ENCODE measurements at places on chromosomes 3 and 15.

DNA sequence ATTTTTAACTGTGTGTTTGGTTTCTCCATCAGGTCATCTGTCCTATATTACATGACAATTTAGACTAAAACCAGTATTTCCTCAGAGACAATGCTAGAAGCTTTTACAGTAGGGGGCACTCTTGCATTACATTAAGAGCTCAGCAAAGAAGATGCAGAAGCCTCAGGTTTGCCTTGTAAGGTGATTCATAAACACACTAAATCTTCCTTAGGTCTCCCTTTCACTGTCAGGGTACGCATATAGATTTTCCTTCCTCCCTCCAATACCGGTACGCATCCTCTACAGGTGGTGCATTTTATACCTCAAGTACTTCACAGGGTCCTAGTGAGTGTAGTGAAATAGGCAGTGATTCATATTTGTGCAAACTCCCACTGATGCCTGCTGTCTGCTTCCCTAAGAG is 46.5 kb downstream of the CD86 start:
- peak; percentile 81 for DNase-seq
- H3K27ac ChIP-seq, result no peak overlapping the region
- H3K4me3 ChIP-seq, result no peak overlapping the region
- no peaks in the 10 kb centered on the region for H3K36me3 ChIP-seq
- H3K4me1 ChIP-seq, result no peaks in the 10 kb centered on the region
- no peaks in the 10 kb centered on the region for H3K27me3 ChIP-seq

DNA sequence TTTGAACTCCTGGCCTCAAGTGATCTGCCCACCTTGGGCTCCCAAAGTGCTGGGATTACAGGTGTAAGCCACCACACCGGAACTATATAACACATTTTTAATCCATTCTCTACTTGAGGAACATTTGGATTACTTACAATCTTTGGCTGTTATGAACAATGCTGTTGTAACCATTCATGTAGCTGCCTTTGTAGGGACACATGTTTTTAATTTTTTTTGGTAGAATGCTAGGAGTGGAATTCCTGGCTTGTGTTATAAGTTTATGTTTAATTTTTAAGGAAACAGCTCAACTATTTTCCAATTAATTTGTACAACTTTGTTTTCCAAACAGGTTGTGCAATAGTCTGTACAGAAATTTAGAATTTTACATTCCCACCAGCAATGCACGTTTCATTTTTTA is 51.7 kb downstream of the GPR149 start:
- no peaks in the 10 kb centered on the region for H3K4me1 ChIP-seq
- H3K36me3 ChIP-seq, result no peaks in the 10 kb centered on the region
- no peaks in the 10 kb centered on the region for H3K27me3 ChIP-seq
- no peak for DNase-seq
- H3K4me3 ChIP-seq, result no peak overlapping the region

GRCh38 chr3:7707187-7707586 is 794.4 kb upstream of the LMCD1 start:
- H3K27ac ChIP-seq, result no peak overlapping the region
- H3K27me3 ChIP-seq, result no peaks in the 10 kb centered on the region
- no peaks in the 10 kb centered on the region for H3K4me1 ChIP-seq
- H3K4me3 ChIP-seq, result no peak overlapping the region

DNA sequence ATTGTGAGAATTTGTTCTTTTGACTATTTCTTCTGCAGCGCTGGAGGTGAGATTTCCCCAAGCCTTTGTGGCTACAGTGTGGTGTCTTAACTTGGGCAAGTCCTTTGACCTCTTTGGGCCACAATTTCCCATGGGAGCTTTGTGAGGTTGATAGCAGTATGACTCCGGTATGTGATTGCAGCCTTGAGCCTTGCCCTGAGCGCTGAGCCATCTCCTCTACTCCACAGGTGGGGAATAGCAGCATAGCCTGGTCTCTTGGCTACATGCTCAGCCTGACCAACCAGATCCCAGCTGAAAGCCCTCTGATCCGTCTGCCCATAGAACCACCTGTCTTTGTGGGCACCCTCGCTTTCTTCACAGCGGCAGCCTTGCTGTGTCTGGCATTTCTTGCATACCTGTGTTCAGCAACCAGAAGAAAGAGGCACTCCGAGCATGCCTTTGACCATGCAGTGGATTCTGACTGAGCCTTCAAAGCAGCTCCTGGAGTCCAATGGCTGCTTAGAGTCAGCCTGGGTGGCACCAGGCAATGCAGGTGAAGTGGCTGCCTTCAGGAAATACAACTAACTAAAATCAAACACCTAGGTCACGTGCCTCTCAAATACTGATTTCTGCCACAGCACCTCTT is 30.0 kb upstream of the RPL14 start:
- H3K4me3 ChIP-seq, result no peak overlapping the region
- no peaks in the 10 kb centered on the region for H3K27me3 ChIP-seq
- DNase-seq, result no peak
- no peaks in the 10 kb centered on the region for H3K4me1 ChIP-seq

- no peak overlapping the region for H3K27ac ChIP-seq
- DNase-seq, result no peak
- H3K27me3 ChIP-seq, result no peaks in the 10 kb centered on the region
- no peak overlapping the region for H3K4me3 ChIP-seq
- H3K4me1 ChIP-seq, result no peaks in the 10 kb centered on the region
These were observed 27.3 kb upstream of the PRTG start for GRCh38 chr15:55770261-55770660.

DNA sequence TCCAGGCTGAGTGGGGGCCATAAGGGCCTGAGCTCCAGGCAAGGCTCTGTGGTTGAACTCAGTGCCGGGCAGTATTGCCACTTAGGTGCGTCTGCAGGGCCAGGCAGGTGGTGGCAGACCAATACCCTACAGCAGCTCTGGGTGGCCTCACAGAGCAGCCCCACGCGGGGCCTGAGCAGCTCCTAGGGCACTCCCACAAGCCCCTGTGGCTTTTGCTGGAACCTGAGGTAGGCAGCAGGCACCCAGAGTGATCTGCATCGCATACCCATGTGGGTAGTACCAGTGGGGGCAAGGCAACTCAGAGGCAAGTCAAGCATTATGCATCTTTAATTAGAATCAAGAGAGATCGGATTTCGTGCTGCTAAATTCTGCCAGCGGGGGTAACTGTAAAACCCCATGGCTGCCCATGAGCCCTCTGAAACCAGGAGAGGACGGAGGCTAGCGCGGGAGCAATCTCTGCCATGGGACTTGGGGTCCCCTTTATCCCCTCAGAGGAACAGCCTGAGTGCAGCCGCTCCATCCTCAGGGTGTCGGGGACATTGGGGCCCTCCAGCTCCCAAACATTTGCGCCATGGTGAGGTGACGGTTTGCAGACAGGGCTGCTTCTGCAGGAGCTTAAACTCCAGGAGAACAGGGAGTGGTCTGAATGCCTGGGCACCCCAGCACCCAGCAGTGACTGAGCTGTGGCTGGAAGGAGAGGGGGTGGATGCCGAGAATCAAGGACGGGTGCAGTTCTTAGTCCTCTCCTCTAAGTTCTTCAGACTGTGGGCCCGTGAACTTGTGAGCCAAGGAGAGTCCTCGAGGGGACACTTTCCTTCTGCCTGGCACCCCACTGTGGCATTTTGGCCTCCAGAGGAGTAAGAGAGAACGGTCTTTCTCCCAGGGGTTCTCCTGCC is 62.4 kb upstream of the PCSK6 start:
- H3K27ac ChIP-seq, result no peak overlapping the region
- no peaks in the 10 kb centered on the region for H3K36me3 ChIP-seq
- DNase-seq, result no peak
- no peak overlapping the region for H3K4me3 ChIP-seq

DNA sequence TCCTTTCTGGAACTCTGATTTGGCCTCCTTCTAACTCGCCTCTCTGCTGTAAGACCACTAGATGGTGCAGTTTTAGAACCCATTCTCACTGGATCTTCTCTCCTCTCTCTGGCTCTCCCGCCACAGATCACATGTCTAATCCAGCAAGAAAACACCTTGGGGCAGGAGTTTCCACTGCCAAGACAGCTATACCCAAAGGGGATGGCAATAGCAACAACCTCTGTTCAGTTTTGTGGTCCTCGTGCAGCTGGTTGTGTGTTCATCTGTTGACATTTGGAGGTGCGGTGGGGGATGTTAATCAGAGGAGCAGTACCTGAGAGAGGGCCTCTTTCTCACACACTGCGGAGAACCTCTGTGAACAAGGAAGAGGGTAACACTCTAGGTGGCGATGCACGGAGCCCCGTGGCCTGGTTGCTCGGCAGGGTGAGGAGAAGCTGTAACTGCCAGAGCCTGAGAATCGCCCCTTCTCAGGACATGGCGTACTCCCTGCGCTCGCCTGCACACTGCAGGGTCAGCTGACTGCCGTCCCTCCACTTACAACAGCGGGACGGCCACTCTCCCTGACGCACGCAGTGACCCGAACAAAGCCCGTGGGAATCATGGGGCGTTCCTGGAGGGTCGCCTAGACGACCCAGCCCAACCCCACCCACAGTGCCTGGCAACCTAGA is at the start of gene TEX55:
Gene TEX55, plus strand, starts transcription at position 666 of the 668 bp plus-strand sequence. CDS start 25 bp downstream, outside the sequence.
- no peaks in the 10 kb centered on the region for H3K4me1 ChIP-seq
- H3K27ac ChIP-seq, result no peak within 1 kb of the TSS
- DNase-seq, result peak; percentile 23
- no peaks in the 10 kb centered on the region for H3K27me3 ChIP-seq
- H3K4me3 ChIP-seq, result no peak within 1 kb of the TSS

GRCh38 chr3:186668426-186668825 is 2.6 kb downstream of the HRG start:
- H3K36me3 ChIP-seq, result no peaks in the 10 kb centered on the region
- peaks cover 12% of the 10 kb centered on the region for H3K27me3 ChIP-seq
- H3K27ac ChIP-seq, result no peak overlapping the region
- no peak for DNase-seq
- no peak overlapping the region for H3K4me3 ChIP-seq

GRCh38 chr3:18660059-18660458 is 234.9 kb upstream of the SATB1 start:
- H3K4me1 ChIP-seq, result peaks cover 13% of the 10 kb centered on the region
- H3K27me3 ChIP-seq, result no peaks in the 10 kb centered on the region
- no peak for DNase-seq
- no peak overlapping the region for H3K4me3 ChIP-seq

Measured in common myeloid progenitor, CD34-positive (primary cell).